A172 (cell line): ENCODE measurements at places on chromosomes 13 and 19.

GRCh38 chr19:16535381-16535780 lies 6.9 kb downstream of the CHERP start:
- no peak for DNase-seq

- peak; percentile 93 for DNase-seq
These were observed 11.4 kb upstream of the USP12 start for GRCh38 chr13:27182844-27183497.

- no peak for DNase-seq
These were observed 21.1 kb upstream of the CFAP97D2 start for GRCh38 chr13:114157869-114158495.

DNA sequence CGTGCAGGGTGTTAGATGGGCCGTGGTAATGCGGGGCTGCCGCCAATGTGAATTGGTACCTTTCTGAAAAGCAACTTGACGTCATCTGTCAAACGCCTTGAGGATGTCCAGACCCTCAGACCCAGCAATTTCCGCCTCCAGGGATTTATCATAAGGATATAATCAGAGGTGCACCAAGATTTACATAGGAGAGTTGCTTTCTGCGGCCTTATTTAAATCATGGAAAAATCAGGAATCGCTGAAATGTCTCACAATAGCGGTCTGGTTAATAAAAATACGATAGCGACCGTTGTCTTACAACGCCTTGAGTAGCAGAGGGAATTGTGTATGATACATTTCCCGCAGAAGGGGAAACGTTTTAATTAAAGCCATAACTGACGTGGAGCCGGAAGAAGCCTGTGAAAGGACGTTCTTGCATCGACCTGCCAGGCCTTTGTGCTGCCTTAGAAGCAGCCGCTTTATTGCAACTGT lies 32.3 kb upstream of the NDUFS7 start:
- DNase-seq, result no peak

GRCh38 chr19:31598730-31599238 lies 249.5 kb upstream of the TSHZ3 start:
- no peak for DNase-seq
